ENCODE measurements at places on chromosomes 1 and 21.

DNA sequence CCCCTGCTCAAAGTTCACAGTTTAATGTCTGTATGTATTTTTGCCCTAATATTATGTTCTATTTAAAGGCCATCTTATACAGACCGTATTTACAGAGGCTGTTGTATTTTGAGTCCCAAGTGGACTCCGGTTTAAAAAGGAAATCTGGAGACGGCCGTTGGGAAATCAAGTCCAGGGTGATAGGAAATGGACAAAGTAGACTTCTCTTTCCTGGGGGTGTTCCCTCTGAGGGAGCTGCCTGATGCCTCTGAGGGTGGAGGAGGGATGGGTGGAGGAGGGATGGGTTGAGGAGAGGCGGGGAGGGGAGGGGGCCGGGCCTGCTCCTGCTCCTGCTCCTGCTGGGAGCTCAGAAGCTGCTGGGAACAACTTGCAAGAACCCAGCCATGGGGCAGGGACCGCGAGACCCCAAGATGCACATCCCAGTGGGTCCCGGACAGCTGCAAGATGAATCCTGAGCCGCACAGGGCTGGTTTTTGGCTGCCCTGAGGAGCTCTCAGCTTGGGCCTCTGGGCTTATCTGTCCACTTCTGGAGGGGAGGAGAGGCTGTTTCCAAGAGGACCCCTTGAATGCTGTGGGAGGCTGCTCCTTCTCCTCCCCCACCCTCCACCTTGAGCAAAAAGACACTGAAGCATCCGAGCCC lies 12.0 kb upstream of the ACTL8 start:
- DNase-seq = no peak

DNA sequence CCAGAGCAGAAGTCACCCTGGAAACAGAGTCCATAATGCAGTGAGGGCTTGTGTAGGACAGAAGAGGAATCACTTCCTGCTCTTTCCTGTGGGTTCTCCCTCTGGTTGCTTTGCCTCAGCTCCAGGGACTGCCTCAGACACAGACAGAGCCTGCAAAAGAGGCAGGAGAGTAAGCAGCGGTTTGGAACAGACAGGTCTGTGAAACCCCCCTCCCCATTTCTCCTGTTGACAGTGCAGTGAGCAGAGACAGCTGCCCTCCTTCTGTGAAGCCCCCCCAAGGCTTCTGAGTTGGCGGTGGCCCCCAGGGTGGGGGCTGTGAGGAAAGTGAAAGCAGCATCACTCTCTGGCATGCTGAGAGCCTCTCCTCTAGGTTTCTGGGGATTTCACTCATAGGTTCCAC lies 53.0 kb downstream of the MAB21L3 start:
- no peak for DNase-seq

DNA sequence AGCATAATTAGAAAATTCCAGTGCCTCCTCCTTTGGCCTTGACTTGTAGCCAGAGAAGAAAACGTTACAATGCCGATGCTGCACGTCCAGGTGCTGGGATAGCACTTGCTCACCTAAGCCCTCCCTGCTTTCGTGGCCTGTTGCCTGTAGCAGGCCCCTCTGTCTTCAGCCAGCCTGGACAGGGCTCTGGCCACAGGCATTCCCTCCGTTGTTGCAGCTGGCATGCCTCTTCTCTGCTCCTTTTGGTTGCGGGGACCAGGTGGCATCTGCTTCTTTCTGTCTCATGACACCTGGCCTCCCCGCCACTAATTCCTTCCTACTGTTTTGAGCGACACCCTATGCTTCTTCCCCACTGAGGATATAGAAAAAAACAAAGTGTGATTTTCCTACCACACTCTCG lies 54.6 kb upstream of the MORC3 start:
- no peak for DNase-seq

GRCh38 chr1:207194197-207194596 lies 90.2 kb downstream of the C4BPA start:
- no peak for DNase-seq

DNA sequence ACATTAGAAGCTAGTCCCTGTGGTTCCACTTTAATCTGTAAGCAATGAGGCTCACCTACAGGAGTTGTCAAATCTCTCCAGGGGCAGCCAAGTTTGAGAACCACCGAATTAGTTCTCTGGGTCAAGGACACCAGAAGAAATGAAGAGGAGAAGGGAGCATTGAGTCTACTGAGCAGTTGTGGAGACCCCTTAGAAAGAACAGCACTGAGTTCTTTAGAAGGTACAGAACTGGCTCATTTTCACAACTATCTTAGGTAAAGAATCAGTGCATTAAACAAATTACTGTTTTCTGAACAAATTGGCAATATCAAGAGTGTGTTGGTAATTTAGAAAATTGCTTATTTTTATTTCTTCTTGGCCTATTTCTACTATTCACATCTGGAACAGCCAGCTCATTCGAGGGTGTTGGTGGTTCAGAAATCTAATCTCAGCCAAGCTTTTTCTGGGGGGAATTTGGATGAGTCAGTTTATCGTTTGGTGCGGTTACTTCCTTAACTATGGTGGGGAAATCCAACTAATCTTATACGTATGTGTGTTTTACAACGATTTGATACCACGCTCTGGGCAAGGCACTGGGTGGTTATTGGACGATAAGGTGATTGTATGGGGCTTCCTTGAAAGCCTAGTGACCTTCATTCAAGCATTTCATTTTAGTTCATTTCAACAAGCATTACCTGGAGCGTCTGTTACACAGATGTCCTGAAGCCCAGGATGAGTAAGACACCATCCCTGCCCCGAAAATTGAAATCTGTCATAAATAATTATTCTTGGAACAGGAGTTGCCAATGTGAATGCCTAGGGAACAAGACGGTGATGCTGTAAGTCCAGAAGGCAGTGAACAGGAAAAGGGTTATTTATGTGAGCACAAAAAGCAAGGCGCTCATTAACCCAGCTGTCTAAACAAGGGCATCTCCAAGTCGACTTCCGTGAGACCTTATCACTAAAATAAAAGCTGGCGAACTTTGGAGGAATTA lies 52.0 kb upstream of the TMPRSS2 start:
- no peak for DNase-seq

- no peak for DNase-seq
Measured at GRCh38 chr1:221723848-221724236, 18.0 kb downstream of the DUSP10 start.

DNA sequence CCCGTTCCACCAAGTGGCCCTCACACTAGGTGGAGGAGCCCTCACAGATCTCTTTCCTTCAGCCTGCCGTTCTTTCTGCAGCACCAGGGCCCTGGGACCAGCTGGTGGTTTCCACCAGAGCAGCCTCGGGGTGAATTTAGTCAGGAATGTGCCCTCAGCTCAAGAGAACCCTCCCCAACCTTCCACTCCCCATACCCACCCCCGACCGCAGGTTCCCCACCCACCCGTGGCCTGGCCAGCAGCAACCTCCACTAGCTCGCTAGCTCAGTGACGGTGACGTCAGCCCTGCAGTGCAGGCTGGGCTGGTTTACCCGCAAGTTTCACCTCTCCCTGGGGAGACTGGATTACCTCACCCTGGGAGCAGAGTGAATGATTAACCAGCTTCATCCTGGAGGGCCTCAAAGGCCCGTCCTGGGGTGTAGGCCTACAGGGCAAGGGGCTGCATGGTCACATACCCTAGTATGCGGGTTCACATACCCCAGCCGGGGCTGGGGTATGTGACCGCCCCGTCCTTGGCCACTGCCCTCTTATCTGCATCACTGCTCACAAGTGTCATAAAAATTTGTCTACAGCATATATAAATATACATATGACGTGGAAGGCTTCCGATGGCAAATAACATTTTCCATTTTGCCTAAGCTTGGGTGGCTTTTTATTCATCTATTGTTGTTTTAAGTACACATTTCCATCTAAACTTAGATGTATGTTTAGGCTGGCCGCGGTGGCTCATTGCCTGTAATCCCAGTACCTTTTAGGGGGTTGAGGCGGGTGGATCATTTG lies 24.5 kb downstream of the ELF3 start:
- DNase-seq = no peak

DNA sequence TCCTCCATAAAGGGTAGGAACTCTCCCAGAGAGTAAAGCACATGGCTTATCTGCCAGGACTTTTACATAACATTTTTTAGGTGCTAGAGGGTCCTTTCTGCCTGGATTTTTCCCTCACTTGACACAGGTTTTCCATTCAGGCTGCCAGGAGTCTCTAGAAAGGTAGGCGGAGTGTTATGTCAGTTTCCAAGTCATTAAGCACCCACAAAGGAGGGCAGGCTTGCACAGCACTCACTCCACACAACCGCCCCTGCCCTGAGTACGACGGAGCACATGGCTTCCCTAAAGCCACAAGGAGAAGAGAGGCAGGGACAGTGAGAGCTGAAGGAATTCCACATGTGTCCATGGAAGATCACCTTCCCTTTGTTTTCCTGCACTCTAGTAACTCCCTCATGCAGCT lies 55.7 kb downstream of the CAPZB start:
- DNase-seq = no peak

- no peak for DNase-seq
Measured at GRCh38 chr1:209586221-209586740, 2.8 kb downstream of the CAMK1G start.

DNA sequence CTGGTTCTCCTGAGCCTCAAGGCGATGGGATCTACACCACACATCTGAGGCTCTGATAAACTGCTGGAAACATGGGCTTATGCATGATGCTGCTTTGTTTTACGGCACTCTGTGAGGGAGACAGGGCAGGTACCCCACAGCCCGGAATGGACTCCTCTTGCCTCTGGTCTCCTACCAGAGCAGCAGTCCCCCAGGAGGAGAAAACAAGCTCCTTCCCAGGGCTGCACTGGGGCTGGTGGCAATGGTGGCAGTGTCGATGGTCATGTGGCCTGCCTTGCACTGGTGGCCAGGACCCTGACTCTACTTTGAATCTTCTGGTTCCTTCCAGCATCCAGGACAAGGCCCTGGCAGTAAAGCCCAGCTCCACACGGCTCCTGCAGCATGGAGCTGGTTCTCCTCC lies 79.4 kb downstream of the TOMM20 start:
- DNase-seq = no peak

GRCh38 chr1:4978660-4979390 lies 324.4 kb downstream of the AJAP1 start:
- DNase-seq = no peak

- DNase-seq = no peak
Measured at GRCh38 chr1:64186138-64186897, 17.1 kb upstream of the UBE2U start.

GRCh38 chr1:17755120-17755519 lies at the start of gene ACTL8:
Gene ACTL8, plus strand, starts transcription at chr1:17755333. Its CDS starts 67,676 bp downstream, at chr1:17823009.
- DNase-seq = no peak

DNA sequence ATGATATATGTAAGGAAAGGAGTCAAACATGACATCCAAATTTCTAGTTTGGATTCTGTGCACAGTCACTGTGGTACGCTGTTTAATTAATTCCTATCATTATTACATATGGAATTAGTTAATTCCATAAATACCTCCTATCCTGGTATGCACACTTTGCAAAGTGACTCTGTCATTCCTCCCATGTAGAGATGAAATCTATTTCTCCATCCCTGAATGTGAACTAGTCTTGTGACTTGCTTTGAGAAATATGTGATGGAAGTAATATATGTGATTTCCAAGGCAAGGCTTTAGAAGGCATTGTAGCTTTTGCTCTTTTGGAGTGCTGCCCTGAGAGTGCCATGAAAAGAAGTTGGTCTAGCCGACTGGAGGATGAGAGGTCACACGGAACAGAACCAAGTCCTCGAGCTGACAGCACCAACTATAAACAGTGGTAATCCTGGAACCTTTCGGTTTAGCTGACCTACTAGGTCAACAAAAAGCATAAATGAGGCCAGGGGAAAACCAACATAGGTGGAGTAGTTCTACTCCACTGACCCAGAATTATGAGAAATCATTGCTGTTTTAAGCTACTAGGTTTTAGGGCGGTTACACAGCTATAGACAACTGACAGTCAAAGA lies 1.5 kb downstream of the SELENOF start:
- DNase-seq = no peak

- no peak for DNase-seq
Measured at GRCh38 chr1:177569476-177569875, 398.7 kb downstream of the BRINP2 start.

DNA sequence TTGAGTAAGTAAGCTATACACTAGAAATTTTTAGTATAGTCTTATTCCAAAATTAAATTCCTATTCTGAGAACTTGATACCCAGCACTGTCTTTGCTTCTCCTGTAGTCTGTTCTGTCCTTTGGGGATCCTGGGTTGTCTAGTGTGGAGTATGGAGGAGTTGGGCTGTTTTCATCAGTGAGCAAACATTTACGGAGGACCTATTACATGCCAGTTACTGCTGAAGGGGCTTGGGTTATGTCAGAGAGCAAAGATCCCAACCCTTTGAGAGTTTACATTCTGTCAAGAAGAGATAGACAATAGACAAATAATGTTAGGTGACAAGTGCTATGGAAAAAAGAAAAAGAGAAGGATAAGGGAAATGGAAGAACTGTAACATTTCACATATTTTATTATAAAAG lies 9.0 kb downstream of the TRAPPC10 start:
- DNase-seq = no peak

GRCh38 chr1:156691191-156691590 lies 14.0 kb upstream of the NES start:
- DNase-seq = no peak

GRCh38 chr1:219460896-219461815 lies 151.7 kb downstream of the ZC3H11B start:
- DNase-seq = no peak

DNA sequence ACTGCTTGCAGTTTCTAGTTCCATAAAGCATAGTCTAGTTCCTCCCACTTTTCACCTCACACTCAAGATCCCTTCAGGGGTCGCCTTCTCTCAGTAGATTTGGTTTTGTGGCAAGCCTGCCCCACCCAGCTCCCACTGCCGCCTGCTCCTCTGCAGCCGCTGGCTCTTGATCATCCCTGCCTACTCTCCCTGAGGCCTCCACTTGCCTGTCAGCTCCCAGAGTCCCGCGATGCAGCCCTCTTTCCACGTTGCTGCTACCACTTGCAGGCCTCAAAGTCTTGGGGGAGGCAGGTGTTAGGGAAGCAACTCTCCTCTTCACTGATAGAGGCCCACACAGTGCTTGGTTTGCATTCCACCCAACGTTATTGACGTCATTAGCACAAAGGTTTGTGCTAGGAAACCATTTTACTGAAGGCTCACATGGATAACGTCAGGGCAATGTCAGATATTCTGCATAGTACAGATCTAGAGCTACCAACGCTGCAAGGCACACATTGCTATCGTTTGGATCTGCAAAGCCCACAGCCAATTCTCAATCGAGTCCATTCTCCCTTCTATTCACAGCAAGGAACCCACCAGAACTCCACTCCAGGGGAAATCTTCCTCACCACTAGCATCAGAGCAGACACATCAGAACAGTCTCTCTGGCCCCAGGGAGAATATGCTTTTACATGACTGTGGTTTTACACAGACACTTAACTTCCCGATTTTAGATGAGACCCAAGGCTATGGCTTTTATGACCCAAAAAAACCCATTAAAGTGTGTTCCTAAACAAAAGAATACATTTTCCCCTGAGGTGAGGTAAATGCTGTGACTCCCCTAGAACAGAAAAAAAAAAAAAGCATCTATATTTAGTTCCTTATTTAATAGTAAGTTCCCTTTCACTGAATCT lies 519.5 kb upstream of the CAMK1G start:
- no peak for DNase-seq

GRCh38 chr1:226734611-226735153 lies 4.4 kb downstream of the ITPKB start:
- no peak for DNase-seq

GRCh38 chr1:83796409-83796808 lies 202.5 kb downstream of the TTLL7 start:
- no peak for DNase-seq

- DNase-seq = no peak
Measured at GRCh38 chr21:41560661-41561158, 52.8 kb upstream of the TMPRSS2 start.

GRCh38 chr21:44084496-44085241 lies 22.5 kb upstream of the PWP2 start:
- DNase-seq = no peak
